NCI-H82 (cell line): ENCODE measurements at places on chromosomes 3 and 15.
A peak's percentile ranks its signal among the peaks of the same experiment; 100 is the strongest.

DNA sequence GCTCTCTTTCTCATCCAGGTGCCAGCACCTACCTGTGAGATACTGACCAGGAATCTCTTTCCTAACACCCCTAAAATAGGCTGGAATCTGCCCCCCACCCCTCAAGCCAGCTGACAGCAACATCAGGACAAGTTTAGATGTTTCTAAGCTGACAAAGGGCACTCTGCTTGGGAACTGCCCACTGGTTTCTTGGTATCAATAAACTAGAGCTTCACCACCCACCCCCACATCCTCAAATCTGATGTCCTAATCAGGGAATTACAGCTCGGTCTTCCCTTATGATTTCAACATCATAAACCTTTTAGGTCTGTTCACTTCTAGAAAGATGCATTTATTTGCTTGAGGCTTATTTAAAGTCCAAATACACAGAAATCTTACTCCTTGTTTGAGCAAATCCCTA lies 34.7 kb downstream of the CEP19 start:
- no peak for DNase-seq

DNA sequence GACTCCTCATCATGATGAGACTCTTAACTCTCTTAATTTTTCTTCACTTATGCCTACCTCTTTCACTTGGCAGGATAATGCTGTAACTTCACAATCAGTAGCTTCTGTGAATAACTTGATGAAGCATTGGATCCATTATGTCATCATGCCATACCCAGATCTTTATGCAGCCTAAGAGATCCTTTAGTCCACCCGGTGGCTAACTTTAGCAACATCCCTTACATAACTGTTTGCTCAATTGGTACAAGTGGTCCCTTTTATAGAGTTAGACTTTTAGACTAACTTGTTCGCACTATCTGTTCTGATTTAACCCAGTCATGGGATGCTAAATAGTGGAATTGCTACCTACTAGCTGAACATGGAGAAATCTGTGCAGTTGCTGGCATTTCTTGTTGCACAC lies 184.5 kb downstream of the USP13 start:
- peak; percentile 60 for DNase-seq

- no peak for DNase-seq
Observed at GRCh38 chr15:69317392-69317841, 18.7 kb downstream of the PAQR5 start.

DNA sequence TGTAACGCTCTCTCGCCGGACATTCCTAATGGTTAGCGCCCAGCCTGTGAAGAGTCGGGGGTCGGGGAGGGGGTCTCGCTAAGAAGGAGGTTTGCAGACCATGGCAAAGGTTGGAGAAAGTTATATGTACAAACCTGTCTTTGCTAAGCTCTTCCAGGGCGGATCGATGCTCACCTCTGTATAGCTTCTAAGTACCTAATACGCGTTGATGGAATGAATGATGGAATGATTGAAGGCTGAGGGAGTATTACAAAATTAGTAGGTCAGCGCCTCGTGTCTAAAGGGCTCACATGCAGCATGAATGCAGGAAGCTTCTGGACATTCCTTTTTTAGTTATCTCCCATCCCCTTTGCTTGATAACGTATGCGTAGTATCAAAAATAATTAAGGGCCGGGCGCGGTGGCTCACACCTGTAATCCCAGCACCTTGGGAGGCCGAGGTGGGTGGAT lies 305 bp upstream of the KPNA1 start:
- DNase-seq, result no peak

- no peak for DNase-seq
Observed at GRCh38 chr3:67558426-67558825, 96.0 kb downstream of the SUCLG2 start.

DNA sequence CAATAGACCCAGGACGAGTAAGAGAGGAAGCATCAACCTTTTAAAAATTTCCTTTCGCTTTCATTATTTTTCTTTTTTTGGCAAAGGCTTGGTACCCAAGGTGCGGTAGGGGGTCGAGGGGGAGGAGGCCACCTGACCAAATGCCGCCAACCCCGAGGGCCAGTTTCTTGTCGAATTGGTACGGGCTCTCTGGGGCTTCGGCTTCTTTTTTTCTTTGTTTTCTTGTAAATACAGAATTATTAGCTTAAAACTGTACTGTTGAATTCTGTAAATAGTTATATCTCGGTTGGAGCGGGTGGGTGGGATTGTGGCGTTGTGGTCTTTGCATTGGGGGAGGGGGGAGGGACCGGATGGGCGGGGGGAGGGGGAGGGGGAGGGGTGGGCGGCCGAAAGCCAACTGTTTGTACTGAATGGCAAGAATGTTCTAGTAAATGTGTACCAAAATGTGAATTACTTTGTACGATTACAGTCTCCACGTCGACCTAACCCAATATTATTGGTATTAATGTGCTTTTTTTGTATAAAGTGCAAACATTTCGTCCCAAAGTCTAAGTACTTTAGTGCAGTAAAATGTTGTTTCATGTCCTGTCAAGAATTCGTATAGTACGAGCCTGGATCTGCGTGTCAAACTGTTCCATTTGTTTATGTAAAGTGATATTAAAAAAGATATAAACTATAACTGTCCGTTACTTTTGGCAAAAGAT lies 4.7 kb downstream of the ZIC1 start:
- DNase-seq, result no peak

GRCh38 chr15:67776600-67776999 lies 48.7 kb upstream of the SKOR1 start:
- DNase-seq, result no peak

GRCh38 chr15:39924437-39924836 lies 4.4 kb upstream of the GPR176 start:
- DNase-seq, result no peak
